ENCODE measurements at places on chromosomes 16 and 17.

- DNase-seq = no peak
Observed at GRCh38 chr17:40646791-40647623, 611 bp downstream of the SMARCE1 start.

DNA sequence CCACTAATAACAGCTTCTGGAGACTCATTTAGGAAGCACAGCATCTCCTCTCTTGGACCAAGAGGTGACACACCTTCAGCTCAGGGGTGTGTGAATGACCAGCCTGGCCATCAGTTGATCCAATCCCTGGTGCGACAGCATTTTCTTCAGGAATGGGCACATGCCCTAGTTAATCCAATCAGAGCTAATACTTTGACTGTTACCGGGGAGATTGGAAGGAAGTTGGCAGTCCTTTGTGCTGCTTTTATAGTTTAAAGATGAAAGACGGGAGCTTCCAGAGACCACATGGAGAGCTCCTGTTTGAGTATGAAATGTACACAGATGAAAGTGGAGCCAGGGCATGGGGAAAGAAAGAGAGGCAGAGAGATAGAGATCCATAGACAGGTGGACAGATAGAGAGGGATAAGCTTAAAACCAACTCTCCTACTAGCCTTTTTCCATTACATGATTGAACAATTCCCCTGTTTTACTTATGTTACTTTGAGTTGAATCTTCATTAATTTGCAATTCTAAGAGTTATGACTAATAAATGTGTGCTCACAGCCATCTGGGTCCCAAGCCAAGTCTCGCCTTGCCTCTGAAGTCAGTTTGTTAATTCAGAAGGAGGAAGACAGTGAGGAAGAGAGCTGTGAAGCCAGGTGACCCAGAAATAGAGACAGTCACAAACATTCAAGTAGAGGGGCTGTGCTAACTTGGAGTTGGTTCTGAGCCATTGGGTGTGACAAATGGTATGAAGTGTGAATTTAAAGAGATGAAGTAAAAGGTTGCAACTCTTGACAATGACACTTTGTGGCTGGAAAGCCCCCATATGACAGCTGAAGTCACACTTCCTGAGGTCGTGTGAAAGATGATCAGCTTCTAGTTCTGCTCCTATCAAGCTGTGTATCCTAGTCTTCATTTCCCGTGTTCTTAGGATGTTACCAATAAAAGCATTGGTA lies 120.0 kb upstream of the GOT2 start:
- no peak for DNase-seq

- DNase-seq = no peak
Observed at GRCh38 chr16:64184156-64184555, 937.7 kb downstream of the CDH11 start.

GRCh38 chr16:4203748-4204147 lies 38.1 kb downstream of the SRL start:
- no peak for DNase-seq

DNA sequence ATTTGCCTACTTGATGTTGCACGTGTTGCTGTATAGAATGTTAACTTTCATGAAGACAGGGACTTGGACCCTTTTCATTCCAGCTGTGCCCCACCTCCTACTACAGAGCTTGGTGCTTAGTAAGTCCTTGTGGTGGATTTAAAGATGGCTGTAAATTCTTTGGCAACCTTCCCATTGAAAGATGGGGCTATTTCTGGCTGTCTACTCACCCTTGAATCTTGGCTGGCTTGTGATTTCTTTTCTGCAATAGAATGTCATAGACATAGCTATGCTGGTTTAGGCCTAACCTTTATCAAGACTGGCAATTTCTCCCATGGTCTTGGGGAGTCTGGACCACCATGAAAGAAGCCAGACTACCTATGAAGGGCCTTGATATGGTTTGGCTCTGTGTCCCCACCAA lies 59.0 kb downstream of the ACSM2A start:
- DNase-seq = no peak

- no peak for DNase-seq
Observed at GRCh38 chr17:3643889-3644349, 7.4 kb downstream of the CTNS start.

- no peak for DNase-seq
Observed at GRCh38 chr17:65131240-65131639, 5.9 kb upstream of the RGS9 start.

DNA sequence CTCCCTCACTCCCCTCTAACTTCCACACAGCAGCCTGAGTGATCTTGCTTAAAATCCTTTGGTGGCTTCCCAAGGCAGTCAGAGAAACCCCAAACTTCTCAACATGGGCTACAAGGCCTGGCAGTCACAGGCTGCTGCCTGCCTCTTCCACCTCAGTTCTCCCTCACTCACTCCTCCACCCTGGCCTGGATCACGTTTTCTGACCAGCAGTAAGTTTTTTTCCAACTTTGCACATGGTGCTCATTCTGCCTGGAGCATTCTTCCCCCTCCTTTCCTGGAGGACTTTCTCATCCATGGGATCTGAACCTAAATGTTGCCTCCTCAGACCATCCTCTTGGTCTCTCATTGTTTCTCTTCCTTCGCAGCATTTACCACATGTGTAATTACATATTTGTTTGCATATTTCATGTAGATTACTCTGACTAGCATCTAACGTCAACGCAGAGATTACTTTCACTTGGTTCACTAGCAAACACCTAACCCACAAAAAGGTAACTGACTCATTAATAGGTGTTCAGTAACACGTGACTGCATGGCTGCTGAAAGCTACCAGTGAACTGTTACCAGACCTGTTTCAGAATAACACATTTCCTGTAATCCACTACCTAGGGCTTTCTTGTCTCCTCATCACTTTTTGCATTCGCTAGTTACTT lies 17.1 kb downstream of the GNA13 start:
- no peak for DNase-seq

GRCh38 chr16:66383551-66383950 lies 17.1 kb downstream of the CDH5 start:
- DNase-seq = no peak

Measured in T47D (cell line).